SK-N-MC (cell line): ENCODE measurements at places on chromosomes 3 and 15.

DNA sequence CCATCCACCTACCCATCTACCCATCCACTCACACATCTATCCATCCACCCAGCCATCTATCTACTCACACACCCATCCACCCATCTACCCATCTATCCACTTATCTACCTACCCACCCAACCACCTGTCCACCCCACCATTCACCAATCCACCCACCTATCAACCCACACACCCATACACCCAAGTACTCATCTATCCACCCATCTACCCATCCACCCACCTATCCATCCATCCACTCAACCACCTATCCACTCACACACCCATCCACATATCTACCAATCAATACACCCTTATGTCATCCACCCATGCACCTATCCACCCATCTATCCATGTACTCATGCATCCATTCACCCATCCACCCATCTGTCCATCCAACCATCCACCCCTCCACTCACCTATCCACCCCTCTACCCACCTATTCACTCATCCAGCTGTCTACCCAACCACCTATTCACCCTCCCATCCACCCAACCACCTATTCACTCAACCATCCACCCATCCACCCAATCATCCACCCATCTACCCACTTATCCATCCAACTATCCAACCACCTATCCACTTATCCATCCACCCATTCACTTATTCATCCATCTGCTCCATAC, 109.8 kb downstream of the CHSY1 start:
- DNase-seq, result no peak

DNA sequence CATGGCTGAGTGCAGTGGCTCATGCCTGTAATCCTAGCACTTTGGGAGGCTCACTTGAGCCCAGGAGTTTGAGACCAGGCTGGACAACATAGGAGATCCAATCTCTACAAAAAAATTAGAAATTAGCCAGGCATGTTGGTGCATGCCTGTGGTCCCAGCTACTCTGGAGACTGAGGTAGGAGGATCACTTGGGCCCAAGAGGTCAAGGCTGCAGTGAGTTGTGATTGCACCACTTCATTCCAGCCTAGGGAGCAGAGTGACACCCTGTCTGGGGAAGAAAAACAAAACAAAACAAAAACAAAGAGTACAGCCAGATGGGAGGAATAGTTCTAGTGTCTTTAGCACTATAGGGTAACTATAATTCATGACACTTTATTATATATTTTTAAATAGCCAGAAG, 26.2 kb upstream of the COMMD4 start:
- DNase-seq, result no peak

DNA sequence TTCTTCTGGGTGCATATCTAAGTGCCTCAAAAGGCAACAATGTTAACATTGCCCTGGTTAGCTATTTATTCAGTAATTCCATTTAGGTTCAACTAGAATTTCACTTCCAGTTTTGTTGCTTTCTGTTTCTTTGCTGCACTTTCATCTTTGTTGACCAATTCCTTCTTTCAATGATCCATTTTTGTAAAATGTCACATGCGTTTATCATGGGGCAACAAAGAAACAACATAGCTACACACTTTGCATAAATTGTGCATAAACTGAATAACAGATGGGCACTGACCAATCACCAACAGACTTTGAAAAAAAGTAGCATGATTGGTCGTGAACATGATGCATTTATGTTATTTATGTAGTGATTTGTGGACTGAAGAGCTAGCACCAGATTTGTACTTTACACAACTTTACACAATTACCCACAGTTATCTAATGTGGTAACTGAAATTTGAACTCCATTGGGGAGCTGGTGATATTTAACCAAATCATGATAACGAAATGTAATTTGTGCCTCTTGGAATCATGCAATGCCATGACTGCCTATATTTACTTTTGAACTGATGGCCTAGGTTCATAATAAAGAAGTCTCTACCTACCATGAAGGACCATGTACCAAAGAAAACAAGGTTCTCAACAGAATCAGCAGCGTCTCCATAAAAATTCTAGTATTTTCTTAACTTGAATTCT, 7.1 kb upstream of the CPOX start:
- DNase-seq, result no peak

DNA sequence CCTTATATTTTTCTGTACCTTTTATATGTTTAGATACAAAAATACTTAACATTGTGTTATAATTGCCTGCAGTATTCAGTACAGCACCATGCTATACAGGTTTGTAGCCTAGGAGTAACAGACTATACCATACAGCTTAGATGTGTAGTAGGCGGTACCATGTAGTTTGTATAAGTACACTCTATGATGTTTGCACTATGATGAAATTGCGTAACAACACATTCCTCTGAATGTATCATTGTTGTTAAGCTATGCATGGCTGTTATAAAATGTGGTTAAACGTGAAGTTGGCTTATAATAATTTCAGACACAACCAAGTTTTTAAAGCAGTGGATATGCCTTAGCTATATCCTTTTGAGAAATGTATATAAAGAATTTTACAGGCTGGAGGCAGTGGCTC, 328.3 kb downstream of the PLCL2 start:
- DNase-seq, result no peak

DNA sequence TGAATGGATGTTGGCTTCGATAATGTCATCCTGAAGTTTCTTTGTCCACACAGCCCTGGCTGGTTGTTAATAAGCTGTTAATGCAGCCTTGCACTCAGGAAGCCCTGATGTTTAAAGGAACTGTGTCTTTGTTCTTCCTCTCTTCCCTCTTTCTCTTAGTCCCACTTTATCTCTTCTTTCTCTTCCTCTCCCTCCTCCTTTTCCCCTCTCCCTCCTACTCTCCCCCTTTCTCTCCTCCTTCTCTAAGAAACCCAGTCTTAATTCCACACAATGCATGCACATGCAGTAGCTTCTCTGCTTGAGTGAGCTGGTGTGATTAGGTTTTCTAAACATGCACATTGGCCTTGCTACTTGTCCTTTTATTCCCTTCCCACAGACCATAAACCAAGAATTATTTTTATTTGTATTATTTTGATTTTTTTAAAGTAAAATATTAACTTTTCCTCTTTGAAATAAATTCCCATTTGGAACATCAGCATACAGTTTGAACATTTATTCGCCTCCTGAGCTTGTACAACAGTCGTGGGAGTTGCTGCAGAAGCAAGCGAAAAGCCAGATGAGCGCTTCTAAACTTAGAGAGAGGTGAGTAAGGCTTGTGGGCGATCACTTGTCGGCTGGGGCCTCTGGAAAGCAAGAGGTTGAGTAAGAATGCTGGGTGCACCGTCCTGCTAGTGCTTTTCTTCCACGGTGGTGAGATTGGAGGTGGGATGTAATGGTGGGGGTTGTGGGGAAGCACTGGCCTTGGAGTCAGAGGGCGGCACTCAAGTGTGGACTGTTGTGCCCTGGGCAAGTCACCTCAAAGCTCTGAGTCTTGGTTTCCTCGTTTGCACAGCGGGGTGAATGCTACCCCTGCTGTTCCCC, 7.2 kb downstream of the GHRL start:
- DNase-seq, result no peak

DNA sequence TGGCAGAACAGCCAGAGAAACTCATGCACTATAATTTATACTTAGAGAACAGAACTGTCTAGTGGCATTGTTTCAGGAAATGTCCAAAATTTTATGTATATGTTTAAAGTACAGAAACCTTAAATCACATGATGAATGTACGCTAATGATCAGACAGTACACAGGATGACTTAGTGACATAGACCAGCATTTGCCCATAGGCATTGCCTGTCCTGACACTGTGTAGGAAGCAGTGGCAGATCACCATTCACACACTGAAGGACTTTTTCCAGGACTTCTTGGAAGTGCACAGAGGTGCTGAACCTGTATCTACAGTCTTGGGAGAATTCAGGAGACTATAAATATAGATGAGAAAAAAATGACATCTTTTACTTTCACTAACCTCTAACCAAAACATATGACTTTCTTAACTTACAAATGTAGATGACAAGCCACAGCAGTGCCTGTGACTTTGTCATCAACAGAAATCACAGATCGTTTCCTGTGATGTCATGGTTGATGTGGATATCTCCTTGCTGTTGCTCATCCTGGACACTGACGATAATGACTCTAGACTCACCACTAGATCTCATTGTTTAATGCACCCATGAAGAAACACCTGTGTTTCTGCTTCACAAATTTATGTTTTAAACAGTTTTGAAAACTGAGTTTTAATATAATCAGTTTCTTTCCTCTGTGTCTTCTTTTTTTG, 183.2 kb downstream of the CACNA2D3 start:
- no peak for DNase-seq

GRCh38 chr3:134803652-134804051, 8.6 kb downstream of the EPHB1 start:
- no peak for DNase-seq

GRCh38 chr3:8320711-8321458, 180.7 kb upstream of the LMCD1 start:
- DNase-seq, result no peak

DNA sequence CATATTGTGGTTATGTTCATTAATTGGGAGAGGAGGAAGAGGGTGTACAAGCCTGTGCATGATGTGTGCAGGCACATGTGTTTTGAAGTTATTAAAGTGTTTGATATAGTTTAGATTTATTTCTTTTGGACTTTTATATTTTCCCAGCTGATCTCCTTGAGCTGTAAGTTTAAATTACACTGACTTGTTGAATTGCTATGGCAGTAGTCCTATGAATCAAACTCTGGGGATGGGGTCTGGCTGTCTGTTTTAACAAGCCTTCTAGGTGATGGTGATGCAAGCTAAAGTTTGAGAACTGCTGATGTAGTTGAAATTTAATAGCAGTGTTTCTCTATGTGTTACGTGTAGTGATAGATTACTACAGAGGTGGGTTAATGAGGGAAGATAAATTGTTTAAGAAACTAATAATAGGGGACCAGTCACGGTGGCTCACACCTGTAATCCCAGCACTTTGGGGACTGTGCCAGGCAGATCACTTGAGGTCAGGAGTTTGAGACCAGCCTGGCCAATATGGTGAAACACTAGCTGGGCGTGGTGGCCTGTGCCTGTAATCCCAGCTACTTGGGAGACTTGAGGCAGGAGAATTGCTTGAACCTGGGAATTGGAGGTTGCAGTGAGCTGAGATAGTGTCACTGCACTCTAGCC, 7.0 kb downstream of the ARIH1 start:
- no peak for DNase-seq

DNA sequence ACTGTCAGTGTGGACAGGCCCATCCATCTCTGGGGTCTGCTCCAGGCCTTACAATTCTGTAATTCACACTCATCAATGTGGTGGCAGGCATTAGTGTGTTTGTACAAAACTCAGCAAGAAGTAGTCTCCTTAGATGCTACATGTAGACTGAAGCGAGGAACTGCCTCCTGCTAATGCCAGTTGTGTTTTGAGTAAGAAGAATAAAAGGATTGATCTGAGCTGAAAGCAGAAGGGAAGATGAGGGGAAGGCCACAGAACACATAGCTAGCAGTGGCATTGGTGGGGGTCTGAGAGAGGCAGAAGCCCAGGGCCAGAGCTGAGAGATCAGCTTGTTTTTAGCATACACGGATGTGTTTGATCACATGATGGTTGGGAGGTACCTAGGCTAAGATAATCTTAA, 144.1 kb downstream of the TIGIT start:
- no peak for DNase-seq

- no peak for DNase-seq
Measured at GRCh38 chr3:192011137-192011536, 550.2 kb downstream of the PYDC2 start.

GRCh38 chr3:118817748-118818165, 216.9 kb downstream of the IGSF11 start:
- peak; percentile 30 for DNase-seq

DNA sequence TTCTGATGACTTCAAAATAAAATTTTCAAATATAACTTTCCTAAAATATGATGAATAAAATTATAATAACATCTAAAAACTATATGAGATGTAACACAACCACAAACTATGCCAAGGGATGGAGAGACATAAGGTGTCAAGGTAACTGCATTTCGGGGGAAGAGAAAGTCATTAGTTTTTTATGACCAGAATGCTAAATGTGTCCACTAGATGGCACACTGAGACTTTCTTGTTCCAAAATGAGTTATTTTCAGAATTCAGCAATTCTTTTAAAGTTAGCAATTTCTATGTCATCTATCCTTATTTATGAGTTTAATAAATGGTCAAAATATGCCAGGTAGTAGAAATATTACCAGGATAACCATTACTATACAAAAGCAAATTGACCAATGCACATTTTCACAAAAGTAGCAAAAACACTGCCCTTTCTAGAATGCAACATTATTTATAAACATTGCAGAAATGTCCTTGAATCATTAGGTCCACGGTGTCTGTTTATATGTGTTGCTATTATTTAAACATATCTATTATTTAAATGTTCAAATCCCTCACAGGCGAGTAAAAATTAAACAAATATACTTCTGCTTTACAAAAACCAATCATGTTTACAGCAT, 374.2 kb downstream of the PLCL2 start:
- DNase-seq, result peak; percentile 3

- DNase-seq, result no peak
Measured at GRCh38 chr3:155112661-155113389, 32.7 kb downstream of the MME start.

DNA sequence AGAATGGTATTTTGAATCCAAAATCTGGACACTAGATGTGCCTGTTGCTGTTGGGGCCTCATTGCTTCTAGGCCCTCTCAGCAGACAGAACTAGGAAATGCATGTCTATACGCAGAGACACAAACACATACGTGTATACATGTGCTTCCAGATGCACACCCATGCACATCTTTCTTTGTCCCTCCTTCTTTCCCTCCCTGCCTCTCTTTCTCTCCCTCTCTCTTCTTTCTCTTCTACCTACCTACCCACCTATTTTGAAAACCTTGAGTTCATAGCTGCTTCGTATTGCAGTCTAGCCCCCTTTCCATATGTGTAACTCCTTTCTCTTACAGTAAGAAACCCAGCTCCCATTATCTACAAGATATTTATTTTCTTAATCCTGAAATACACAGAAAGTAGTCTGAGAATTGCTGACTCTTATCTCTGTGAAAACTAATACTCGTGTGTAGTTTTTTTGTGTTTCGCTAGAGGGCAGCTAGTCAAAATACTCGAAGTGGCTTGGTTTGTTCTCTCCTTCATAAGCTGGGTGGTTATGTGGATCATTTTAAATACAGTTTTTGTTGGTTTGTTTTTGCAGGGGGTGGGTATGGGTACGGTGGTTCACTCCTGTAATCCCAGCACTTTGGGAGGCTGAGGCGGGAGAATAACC, 18.5 kb downstream of the RPL32 start:
- no peak for DNase-seq

DNA sequence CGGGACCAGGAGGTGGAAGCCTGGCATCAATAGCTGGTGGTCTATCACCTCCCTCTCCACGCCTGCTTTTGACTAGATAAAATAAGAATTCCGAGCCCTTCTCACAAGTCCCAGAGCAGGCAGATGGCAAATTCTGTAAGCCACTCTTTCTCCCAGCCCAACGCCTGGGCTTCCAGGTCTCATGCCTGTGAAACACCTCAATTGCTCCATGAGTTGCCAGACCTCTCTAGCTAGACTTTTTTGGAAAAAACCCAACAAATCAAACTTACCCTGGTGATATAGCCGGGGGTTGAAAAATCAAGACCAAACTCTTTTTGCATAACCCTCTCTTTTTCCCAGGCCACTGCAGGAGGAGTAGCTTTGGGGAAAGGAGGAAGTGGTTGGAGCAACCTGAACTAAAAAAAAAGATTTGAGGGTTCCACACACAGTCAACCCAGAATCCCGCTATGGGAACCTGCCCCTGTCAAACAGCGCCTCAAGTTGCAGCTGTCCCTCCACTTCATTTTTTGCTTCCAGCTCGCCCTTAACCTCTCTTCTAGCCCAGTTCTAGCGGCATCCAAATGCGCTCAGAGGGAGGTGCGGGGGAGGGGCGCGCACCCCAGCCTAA, 7.0 kb downstream of the BHLHE40 start:
- no peak for DNase-seq

GRCh38 chr3:48280881-48281280, 40.0 kb downstream of the ZNF589 start:
- no peak for DNase-seq

GRCh38 chr3:39096775-39097174, 10.7 kb downstream of the GORASP1 start:
- DNase-seq, result no peak
